ENCODE measurements at places on chromosomes 2 and 18. TPM values are rescaled to one million over a fixed set of nuclear protein-coding genes. Genes with fewer than 3 reads are reported as not detected.

The MYO1B gene
- total RNA-seq, result 138 TPM

- DNase-seq, result no peak
Observed at GRCh38 chr18:53025247-53025646, 685.2 kb downstream of the DCC start.

The LYG2 gene
- not detected for total RNA-seq

GRCh38 chr2:30503007-30503694 is 56.1 kb downstream of the LCLAT1 start:
- DNase-seq, result no peak

Measured in tongue (tissue), 3 donors.